ENCODE measurements at places on chromosomes 5 and 9.

- DNase-seq, result no peak
Observed at GRCh38 chr5:178324481-178325310, 92.1 kb upstream of the PHYKPL start.

GRCh38 chr5:128258372-128258771 lies 174.8 kb downstream of the SLC12A2 start:
- DNase-seq, result no peak

- no peak for DNase-seq
Observed at GRCh38 chr5:107401470-107402122, 269.1 kb downstream of the EFNA5 start.

DNA sequence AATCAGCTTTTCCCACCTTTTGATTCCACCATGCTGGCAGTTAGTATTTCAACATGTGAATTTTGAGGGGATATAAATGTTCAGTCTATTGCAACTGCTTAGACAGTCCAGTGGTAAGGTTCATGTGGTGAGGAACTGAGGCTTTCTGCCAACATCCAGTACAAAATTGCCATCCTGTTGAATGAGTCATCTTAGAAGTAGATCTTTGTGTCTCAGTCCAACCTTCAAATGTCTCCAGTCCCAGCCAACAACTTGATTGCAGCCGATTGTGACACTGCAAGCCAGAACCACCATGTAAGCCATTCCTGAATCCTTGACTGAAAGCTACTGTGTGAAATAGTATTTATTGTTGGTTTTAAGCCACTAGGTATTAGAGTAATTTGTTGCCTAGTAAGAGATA lies 331.5 kb upstream of the GRIN3A start:
- no peak for DNase-seq

DNA sequence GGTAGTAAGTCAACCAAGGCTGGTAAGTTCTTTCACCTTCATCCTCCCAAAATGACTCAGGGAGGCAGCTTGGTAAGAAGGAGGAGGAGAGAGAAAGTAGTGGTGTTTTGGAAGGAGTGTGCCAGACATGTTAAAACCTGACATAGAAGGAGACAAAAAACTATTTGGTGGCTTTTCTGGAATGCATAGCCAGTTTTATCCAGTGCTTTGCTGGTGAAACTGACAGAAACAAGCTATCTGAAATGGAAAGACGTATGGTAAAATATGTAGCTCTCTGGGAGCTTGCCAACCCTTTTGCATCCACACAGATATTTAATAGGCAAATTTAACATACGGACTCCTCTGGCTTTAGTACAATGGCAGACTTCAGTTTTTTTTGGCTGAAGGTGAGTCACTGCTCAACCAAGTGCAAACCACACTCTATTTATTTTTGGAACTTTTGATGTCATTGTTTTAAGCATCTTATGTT lies 45.4 kb downstream of the RAB14 start:
- DNase-seq, result no peak

GRCh38 chr9:132116583-132116982 lies 36.9 kb upstream of the MED27 start:
- no peak for DNase-seq

DNA sequence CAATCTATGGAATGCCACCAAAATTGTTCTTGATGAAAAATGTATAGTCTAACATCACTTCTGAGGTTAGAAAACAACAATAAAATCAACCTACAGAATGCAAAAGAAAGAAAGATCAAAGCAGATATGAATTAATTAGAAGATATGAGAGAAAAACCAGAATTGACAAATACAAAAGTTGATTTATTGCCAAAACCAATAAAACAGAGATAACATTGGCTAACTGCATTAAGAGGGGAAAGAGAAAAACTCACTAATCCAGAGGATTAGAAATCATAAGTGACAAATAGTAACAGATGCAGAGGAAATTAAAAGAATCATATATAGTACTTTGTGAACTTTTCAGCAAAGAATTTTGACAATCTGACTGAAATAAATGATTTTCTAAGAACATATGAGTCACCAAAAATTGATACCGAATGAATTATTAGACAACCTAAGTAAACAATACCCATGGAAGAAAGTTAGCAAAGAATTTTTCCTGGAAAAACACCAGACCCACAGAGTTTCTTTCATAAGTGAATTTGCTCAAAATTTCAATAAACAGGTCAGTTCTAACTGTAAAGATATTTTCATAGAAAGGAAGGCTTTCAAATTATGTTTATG lies 167.7 kb downstream of the AOPEP start:
- DNase-seq, result no peak

DNA sequence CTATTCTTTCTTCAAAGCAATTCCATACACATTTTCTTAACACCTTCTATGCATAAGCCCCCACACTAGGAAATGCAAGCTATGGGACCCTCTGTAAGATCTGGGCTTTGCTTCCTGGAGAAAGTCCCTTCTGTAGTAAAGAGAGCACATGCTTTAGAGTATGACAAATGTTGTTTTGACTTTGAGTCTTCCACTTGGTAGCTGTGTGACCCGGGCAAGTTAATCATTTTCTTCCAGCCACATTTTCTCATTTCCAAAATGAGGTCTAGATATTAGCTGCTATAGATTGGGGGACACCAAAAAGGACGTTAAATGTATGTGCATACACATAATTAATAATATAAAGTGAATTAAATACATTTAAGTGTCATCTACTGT lies 334.0 kb downstream of the NFIB start:
- DNase-seq, result no peak

- DNase-seq, result no peak
Observed at GRCh38 chr5:76532973-76533372, 90.2 kb downstream of the F2RL2 start.

- DNase-seq, result no peak
Observed at GRCh38 chr5:174817610-174818009, 93.2 kb downstream of the MSX2 start.

DNA sequence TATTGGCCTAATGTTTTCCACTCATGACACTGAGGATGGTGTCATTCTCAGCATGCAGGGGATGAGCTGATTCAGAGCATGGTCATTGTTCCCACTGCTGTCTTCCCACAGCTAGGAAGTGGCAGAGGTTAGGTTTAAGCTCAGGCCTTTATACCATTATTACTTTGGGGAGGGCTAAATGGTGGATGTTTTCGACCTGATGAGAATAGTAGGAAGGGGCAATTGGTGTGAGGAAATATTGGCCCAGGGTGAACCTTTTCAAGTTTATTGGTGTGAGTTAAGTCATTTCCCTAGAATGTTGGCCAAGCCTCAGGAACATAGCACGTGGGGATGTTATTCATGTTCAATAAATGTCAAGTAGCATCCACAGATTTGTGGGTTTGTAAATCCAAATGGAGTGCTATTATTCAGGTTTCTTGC lies 59.6 kb downstream of the ARHGAP26 start:
- DNase-seq, result no peak

DNA sequence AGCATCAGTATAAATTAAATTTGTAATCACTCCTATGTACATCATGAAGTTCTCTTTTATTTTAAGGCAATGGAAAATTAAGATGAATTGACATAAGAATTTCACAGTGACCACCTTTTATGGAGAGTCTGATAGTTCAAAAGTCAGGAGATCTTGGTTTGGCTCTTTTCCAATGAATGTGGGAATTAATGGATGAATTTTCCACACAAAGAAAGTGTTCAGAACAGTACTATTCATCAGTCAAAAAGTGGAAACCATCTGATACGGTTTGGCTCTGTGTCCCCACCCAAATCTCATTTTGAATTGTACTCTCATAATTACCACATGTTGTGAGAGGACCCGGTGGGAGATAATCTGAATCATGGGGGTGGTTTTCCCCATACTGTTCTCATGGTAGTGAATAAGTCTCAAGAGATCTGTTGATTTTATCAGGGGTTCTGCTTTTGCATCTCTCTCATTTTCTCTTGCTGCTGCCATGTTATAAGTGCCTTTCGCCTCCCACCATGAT lies 24.5 kb downstream of the CCDC125 start:
- no peak for DNase-seq

- no peak for DNase-seq
Observed at GRCh38 chr5:15993919-15994318, 185.7 kb downstream of the MARCHF11 start.

GRCh38 chr5:82388181-82388580 lies 110.0 kb upstream of the RPS23 start:
- no peak for DNase-seq

GRCh38 chr5:15933259-15934207 lies 246.1 kb downstream of the MARCHF11 start:
- no peak for DNase-seq

DNA sequence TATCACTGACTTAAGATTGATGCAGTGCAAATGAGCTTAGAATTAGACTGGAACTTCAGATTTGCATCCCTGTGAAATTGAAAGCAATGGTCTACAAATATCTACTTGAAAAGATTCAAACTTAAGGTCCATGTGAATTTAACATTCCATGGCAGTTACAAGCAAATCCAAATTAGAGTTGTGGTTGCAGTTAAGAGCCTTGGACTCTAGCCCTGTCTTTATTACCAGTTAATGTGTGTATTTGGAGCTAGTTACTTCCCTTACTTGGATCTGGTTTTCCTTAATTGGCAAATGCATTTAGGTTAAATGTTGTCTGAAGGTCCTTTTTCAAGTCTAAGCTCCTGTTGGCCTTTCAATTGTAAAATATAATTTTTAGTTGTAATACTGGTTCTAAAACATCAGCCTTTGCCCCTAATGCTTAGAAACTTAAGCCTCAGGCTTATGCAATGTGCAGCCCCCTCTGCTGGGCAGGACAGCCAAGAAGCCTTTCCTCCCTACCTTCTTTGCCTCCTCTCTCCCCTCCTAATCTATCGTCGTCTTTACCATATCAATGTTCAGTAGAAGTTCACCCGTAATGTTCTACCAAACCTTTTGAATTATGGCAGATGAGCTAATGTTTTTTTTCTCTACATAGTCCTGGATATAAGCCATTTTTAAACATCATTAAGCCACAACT lies 59.5 kb downstream of the ERMP1 start:
- no peak for DNase-seq

DNA sequence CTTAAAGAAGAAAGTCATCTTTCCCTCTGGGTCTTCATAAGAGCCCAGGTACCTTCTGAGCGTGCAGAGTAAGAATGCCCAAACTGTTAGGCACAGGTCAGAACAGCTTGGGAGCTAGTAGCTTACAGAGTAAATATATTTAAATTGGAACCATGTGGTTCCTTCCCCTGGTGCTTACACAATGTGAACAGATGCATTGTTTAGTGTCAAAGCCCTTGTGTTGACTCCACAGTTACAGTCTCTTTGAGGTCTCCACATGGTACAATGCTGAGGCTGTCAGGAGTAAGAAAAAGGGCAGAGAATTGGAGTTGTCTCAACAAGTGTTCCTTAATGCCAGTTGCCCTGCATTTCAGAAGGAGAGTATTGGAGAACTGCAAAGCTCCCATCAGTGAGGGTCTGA lies 188.5 kb downstream of the PAPPA start:
- no peak for DNase-seq

DNA sequence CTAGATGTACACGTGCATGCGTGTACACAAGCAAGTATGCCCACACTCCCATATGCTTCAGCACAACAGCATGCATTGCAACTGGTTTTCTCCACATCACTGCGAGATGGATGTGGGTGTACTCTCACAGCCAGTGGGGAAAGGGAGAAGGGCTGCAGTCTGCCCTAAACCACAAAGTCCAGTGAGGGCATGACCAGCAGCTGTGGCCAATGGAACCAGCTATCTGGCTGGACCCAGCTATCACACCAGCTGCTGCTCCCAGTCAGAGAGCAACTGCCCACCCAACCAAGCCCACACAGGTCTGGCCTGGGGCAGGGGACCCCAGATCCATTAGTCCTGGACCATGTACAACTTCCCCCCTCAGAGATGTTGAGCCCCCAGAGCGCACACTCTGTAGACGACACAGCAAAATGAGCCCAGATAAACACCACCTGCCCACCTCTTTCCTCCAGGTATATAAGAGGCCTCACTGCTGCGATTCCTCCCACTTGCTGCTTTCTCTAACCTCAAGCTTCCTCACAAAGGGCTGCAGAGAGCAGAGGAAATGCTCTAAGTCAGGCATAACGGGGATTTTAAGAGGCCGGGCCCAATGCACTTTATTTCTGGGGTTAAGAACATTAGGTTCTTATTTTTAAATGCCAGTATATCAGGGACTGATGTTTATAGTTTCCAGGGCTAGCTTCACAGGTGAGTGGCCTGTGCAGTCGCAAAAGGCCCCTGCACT lies 39.0 kb downstream of the SHB start:
- DNase-seq, result no peak

GRCh38 chr5:171432076-171432475 lies 12.6 kb downstream of the FGF18 start:
- no peak for DNase-seq

DNA sequence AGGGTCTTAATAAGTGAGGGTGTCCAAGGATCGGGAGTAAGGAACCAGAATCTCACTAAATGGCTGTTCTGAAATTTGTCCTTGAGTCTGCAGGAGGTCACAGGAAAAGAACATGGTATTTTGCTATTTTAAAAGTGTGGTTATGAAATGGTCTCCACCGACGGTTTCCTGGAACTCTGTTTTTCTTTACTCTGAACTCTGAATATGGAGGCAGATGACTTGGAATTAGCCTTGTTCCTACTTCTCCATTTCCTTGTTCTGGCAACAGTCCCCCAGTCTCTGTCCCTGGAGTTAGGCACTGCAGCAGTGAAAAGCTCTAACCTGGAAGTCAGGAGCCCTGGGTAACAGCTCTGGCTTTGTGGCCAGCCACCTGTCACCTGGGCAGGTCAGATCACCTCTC lies 46.6 kb upstream of the C5orf58 start:
- no peak for DNase-seq

- DNase-seq, result no peak
Observed at GRCh38 chr5:59617186-59617771, 276.2 kb downstream of the PDE4D start.

GRCh38 chr5:15002173-15002572 lies 130.6 kb upstream of the ANKH start:
- DNase-seq, result no peak

GRCh38 chr5:89286320-89286719 lies 403.3 kb upstream of the MEF2C start:
- DNase-seq, result no peak

DNA sequence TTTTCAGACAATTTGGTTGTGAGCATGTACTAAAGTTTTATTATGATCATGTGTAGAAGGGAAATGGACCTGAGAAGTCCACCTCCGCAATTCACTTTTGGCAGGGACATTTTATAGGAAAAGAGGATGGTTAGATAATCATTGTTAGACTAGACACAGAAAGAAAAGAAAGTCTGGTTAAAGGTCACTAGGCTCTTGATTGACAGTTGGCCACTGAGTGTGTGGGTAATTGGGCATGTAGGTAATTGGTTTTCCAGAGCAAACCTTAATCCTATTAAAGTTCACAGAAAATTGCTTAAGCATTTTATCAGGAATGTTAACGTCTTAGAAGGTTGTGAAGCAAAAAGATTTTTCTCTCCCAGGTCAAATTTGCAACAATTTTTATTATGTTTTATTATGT lies 158.5 kb upstream of the CLINT1 start:
- no peak for DNase-seq

GRCh38 chr9:98870782-98871557 lies 63.5 kb downstream of the GALNT12 start:
- DNase-seq, result no peak
